ENCODE measurements at places on chromosomes 4 and X. TPM values are rescaled to one million over a fixed set of nuclear protein-coding genes. Genes with fewer than 3 reads are reported as not detected.

The USP17L21 gene
- total RNA-seq: not detected

The DCK gene
- total RNA-seq: 16.6 TPM

The DMRTC1 gene
- total RNA-seq: 0.61 TPM

GRCh38 chrX:57294961-57295360, 8.5 kb downstream of the FAAH2 start:
- H3K4me1 ChIP-seq: no peaks in the 10 kb centered on the region
- H3K36me3 ChIP-seq: no peaks in the 10 kb centered on the region
- no peak overlapping the region for H3K4me3 ChIP-seq
- H3K27ac ChIP-seq: no peak overlapping the region

DNA sequence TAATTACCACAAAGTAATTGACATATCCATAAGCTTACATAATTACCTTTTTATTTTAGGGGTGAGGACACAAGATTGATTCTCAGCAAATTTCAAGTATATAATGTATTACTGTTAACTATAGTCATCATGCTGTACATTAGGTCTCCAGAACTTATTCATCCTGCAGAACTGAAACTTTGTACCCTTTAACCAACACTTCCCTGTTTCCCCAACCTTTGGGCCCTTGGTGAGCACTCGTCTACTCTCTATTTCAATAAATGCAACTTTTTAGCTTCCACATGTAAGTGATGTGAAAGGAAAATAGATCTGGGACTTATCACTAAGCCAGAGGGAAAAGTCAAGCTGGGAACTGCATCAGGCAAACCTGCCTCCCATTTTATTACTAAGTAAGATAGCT, 33.6 kb upstream of the CCNG2 start:
- H3K27ac ChIP-seq: no peak overlapping the region
- no peaks in the 10 kb centered on the region for H3K36me3 ChIP-seq
- H3K4me3 ChIP-seq: no peak overlapping the region
- no peak for DNase-seq

- H3K4me3 ChIP-seq: no peak overlapping the region
- no peak for DNase-seq
- H3K36me3 ChIP-seq: no peaks in the 10 kb centered on the region
- no peak overlapping the region for H3K27ac ChIP-seq
- H3K27me3 ChIP-seq: no peaks in the 10 kb centered on the region
These were observed 105.0 kb downstream of the SHROOM3 start for GRCh38 chr4:76539979-76540378.

GRCh38 chrX:39214387-39215126, 413.3 kb downstream of the MID1IP1 start:
- H3K27me3 ChIP-seq: no peaks in the 10 kb centered on the region
- no peak overlapping the region for H3K27ac ChIP-seq
- no peaks in the 10 kb centered on the region for H3K36me3 ChIP-seq
- DNase-seq: no peak
- no peaks in the 10 kb centered on the region for H3K4me1 ChIP-seq
- no peak overlapping the region for H3K4me3 ChIP-seq

- no peaks in the 10 kb centered on the region for H3K4me1 ChIP-seq
- H3K27ac ChIP-seq: no peak overlapping the region
- no peak overlapping the region for H3K4me3 ChIP-seq
- H3K36me3 ChIP-seq: peaks cover 2% of the 10 kb centered on the region
These were observed 64.1 kb downstream of the NEUROG2 start for GRCh38 chr4:112451831-112452230.

DNA sequence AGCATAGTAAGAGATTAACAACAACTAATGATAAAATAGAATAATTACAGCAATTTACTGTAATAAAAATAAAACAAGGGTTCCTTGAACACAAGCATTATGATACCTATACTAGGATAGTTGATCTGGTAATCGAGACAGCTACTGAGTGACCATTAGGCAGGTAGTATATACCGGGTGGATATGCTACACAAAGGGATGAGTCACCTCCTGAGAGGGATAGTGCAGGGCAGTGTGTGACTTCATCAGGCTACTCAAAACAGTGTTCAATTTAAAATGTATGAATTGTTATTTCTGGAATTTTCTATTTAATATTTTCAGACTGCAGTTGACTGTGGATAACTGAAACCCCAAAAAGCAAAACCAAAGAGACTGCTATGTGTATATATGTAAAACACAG, 9.7 kb upstream of the ANTXR2 start:
- no peaks in the 10 kb centered on the region for H3K4me1 ChIP-seq
- H3K27me3 ChIP-seq: no peaks in the 10 kb centered on the region
- DNase-seq: no peak
- H3K4me3 ChIP-seq: no peak overlapping the region

DNA sequence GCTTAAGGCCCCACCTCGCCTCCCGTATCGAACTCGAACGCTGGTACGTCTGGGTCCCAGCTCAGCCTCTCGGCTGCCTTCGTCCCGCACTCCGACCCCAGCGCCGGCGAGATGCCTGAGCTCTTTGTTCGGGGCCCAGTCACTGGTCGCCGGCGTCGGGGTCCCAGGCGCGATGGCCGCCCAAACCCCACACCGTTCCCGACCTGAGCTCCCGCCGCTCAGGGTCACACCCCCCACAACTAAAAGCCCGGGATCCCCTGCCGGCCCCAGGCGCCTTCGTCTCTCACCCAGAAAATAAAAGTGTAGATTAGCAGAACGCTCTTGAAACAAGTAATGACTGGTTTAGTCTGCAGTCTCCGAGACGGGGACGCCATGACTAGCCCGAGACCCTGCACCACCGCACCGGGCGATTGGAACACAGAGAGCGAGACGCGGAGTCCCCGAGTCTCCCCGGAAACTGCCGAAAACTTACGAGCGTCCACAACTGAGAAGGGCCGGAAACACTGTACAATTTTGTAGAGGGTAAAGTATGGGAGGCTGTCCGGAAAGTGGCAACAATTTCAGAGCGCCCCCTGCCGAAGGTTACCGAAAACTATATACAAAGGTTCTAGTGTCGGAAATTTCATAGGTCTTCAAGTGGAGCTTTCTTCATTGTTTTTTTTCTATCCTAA, at the start of gene TSPAN6:
TSS of gene TSPAN6 (minus strand) at position 486 of the 671 bp plus-strand sequence. CDS start at position 374, 112 bp downstream.
- H3K4me1 ChIP-seq: no peaks in the 10 kb centered on the region
- H3K27ac ChIP-seq: peak within 1 kb of the TSS; percentile 55
- no peaks in the 10 kb centered on the region for H3K36me3 ChIP-seq
- H3K27me3 ChIP-seq: no peaks in the 10 kb centered on the region

Measured in upper lobe of right lung (tissue), 1 donor.